ENCODE measurements at places on chromosomes 7 and 10.

GRCh38 chr10:111233439-111233838, 156.6 kb downstream of the ADRA2A start:
- DNase-seq = no peak

GRCh38 chr7:151428378-151429236, 11.3 kb downstream of the CRYGN start:
- DNase-seq = no peak

GRCh38 chr10:34228066-34228465, 587.0 kb downstream of the PARD3 start:
- DNase-seq = no peak

GRCh38 chr10:17199351-17199804, 2.1 kb downstream of the TRDMT1 start:
- no peak for DNase-seq

DNA sequence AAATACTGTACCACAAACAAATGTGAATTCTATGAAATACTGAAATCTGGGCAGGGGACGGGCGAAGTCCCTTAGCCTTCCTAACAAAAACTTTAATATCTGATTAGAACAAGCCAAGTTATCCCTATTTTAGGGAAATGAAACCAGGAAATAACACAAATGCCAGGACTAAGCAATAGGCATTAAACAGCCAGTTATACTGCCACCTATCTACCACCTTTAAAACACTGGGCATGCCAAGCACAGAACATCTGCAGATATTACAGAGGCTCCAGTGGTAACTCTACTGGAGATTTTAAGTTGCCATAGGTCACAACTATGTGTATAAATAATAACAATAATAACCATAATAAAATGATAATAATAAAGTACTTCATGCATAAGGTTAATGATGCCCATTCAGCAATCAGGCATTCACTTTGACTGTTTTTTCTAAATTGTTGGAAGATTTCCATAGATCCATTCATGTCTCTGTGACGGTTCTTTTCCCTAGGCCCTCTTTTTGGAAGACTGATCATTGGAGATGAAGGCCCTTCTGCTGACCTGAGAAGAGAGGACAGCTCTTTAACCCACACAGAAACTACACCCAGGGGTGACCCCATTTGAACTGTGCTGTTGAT, 195.7 kb downstream of the CACNA2D1 start:
- no peak for DNase-seq
